Stimulated activated CD8-positive, alpha-beta memory T cell treated with anti-CD3 and anti-CD28 coated beads, Interleukin-4, amount 100 ng/mL, for 4 hours (primary cell): ENCODE measurements at places on chromosomes 7 and 10.

- DNase-seq = no peak
Measured at GRCh38 chr10:124909563-124909962, 32.4 kb upstream of the ZRANB1 start.

- DNase-seq = no peak
Measured at GRCh38 chr7:90701771-90702170, 105.7 kb downstream of the CDK14 start.

GRCh38 chr7:130365511-130366441 is 14.5 kb upstream of the CPA1 start:
- DNase-seq = no peak

DNA sequence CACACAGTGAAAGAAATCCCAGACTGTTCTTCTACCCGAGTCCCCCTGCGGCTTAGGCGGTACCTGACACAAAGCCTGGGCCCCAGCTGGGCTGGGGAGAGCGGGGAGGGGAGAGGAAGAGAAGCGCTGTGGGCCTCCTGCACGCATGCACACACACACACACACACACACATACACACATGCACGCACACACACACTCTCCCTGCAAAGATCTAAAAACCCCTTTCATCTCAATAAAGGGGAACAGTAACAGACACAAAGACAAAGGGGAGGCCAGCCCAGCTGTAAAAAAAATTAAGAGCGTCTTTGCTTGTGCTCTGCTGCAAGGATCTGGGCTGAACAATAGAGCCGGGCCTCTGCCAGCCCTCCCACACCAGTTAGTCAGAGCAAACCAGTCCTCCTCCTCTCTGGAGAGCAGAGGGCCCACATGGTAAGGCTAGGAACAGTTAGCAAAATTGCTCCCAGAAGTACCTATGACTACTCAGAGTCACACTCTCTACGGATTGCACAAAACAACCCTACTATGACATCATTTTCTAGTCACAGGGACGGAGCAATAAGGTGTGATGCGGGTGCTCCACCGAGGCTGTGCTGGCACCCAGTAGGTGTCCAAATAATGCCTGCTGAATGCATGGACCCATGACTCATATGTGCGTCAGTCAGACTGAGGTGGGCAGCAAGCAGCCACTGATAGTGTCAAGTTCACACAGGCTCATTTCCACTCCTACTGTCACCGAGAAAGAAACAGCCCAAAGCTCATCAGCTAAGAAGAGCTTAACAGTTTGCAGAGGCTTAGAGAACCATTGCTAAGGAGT is 9.2 kb downstream of the ITPRIP start:
- peak; percentile 43 for DNase-seq

DNA sequence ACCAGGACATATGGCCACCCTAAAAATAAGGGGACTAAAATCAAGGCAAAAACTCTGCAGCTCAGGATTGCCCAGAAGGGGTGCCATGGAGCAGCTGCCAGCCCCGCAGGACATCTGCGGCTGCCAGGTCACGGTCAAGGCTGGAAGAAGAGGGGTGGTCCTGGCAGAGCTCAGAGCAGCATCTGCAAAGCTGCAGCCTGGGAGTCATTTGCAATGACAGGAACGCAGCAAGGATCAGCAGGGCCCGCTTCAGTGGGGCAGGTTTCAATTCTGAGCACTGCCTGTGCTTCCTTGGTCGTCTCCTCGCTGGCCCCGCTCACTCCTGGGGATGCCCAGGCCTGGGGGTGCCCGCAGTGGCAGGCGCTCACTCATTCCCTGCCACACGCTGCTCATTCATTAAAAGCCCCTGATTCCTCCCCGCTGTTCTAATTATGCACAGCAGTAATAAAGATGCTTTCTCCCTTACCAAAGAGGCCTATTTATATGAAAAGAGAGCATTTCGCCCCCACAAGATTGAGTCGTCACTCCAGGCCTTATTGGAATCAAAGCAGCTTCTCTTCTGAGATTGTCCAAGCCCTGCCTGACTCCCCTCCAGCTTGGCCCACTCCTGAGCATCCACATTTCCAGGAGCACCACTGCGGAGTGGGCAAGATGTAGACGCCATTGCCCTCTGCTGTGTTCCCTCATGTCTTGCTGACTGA is 4.6 kb downstream of the HSPA12A start:
- DNase-seq = no peak

DNA sequence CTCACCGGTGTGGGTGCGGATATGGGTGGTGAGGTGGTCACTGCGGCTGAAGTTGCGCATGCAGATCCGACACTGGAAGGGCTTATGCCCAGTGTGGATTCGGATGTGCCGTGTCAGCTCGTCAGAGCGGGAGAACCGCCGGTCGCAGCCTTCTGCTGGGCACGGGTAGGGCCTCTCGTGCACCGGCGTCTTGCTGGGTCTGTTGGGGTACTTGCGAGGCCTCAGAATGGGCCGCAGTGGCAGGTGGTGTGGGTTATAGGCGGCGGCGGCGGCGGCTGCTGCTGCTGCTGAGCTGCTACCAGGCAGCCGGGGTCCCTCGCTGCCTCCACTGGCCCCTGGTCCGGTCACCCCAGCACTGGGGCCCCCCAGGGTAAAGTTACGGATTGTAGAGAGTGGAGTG is 2.7 kb downstream of the EGR2 start:
- DNase-seq = no peak

GRCh38 chr7:9889554-9889953 is 1084.1 kb upstream of the PHF14 start:
- no peak for DNase-seq

- DNase-seq = no peak
Measured at GRCh38 chr7:71485586-71485985, 353.6 kb downstream of the GALNT17 start.

- DNase-seq = no peak
Measured at GRCh38 chr10:10209167-10209566, 808.5 kb upstream of the CELF2 start.

DNA sequence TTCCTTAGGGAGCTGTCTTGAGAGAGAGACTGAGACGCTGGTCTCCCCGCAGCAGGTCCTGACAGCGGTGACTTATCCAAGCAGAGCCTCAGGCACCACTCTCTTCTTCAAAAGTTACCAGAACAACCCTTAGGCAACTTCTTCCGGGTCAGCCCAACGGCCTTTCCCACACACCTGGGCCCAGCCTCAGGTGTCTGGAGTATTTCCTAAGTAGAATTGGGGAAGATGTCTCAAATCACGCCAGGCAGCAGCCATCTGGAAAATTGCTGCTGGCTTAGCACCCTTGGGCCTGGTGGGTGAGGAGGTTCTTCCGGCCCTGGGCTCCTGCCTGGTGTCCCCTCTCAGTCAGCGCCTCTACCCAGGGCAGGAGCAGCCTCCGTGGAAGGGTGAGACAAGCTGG is 80.4 kb upstream of the ANLN start:
- no peak for DNase-seq

- DNase-seq = no peak
Measured at GRCh38 chr10:77359287-77359691, 278.3 kb downstream of the KCNMA1 start.

- DNase-seq = no peak
Measured at GRCh38 chr7:27635728-27636127, 27.0 kb downstream of the HIBADH start.

GRCh38 chr7:50068026-50068425 is 25.0 kb downstream of the ZPBP start:
- no peak for DNase-seq

- no peak for DNase-seq
Measured at GRCh38 chr10:28408237-28408777, 105.4 kb upstream of the MPP7 start.

- DNase-seq = no peak
Measured at GRCh38 chr7:71739520-71740173, 607.7 kb downstream of the GALNT17 start.

- DNase-seq = no peak
Measured at GRCh38 chr10:44950326-44951225, 9.0 kb upstream of the RASSF4 start.

DNA sequence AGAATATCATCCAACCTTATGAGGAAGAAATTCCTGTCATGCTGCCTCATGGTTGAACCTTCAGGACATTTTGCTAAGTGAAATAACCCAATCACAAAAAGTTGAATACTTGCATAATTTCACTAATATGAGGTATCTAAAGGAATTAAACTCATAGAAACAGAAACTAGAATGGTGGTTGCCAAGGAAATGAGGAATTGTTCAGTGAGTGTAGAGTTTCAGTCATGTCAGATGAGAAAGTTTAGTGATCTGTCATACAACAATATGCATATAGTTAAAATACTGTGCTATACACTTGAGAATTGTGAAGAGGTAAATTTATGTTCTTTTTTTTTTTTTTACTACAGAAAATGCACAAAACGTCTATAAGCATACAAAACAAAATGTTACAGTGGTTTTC is 60.7 kb downstream of the R3HCC1L start:
- DNase-seq = no peak

GRCh38 chr10:24806262-24806661 is 82.6 kb upstream of the ARHGAP21 start:
- no peak for DNase-seq

DNA sequence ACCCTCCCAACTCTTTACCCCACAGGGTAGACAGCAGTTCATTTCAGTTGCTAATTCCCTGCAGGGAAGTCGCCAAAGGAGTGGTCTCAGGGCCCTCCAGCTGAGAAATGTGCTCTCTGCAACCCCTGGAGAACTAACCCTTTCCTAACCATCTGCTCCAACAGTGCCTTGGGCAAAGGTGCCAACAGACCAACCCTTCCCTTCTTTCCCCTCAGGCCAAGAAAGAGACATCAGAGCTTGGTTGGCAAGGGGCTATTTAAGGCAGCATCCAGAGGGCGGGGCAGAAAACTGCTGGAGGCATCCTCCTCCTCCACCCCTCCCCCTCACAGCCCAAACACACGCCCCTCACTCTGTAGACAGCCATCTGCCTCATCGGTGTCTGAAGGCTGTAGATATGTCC is 1.7 kb downstream of the SORBS1 start:
- no peak for DNase-seq

- no peak for DNase-seq
Measured at GRCh38 chr7:66602159-66602558, 26.5 kb upstream of the KCTD7 start.

- no peak for DNase-seq
Measured at GRCh38 chr7:69790977-69791724, 192.9 kb downstream of the AUTS2 start.

DNA sequence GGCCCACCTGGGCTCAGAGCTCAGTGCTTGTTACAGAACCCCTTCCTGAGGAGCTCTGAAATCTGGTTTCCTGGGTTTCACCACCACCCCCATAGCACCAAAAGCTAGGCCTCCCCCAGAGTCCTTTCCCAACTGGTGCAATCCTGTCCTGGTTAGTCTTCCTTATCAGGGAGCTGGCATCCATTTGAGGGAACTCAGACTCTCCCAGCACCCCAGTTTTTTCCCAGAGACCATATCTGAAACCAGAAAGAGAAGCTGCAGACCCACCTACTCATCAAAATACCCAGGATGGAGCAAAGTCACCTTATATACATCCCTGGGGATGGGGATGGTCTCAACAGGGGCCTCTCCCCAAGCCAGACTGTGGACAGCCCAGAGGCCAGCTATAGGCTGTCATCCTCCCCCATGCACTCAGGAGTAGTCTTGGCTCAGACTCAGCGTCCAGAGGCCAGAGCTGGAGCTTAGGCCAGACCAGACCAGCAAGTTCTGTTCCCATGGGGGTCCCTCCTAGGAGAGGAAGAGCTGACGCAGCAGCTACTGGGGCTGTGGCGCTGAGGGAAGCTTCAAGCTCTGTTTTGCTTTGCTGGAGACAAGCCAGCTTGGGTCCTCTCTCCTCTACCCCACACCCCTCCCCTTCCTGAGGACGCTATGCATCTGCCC is 3.0 kb downstream of the TBATA start:
- DNase-seq = no peak

DNA sequence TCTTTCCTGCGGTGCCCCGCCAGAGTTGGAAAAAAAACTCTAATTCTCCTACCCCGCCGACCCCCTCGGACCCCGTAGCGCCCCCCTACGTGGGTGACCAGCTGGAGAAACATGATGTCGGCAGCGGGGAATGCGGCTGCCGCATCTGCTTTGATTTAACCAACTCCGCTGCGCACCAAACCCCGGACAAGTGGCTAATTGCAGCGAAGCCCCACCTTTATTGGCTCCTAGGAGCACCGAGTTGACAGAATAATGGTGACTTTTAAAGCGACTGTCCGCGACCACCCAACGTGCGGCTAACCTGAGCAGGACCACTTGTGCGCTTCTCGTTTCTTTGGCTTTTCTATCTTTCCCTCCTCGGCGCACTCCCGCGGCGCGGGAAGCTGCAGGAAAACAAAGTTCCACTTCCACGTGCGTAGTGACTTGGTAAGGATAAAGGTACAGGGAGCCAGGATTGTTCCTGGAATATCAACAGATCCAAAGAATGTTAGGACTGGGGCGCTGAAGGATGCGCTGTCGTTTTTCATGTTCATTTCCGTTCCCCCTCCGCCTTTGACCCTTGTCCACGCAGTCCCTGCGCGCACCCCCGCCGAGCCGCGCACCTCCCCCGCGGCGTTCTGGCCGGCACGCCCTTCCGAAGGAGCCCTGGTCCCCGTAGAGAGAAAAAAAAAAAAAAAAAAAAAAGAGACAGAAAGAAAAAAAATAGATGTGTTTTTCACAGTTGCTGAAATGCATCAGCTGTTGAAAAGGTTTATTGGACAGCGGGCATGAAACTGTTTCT is 1.4 kb downstream of the WNT16 start:
- no peak for DNase-seq

GRCh38 chr10:113171662-113172061 is 221.6 kb downstream of the TCF7L2 start:
- DNase-seq = no peak

- DNase-seq = no peak
Measured at GRCh38 chr10:120262857-120263547, 194.0 kb upstream of the PLPP4 start.

- peak; percentile 4 for DNase-seq
Measured at GRCh38 chr10:130301021-130301892, 165.1 kb downstream of the GLRX3 start.

- no peak for DNase-seq
Measured at GRCh38 chr10:31320550-31321211, 1.7 kb downstream of the ZEB1 start.

- DNase-seq = no peak
Measured at GRCh38 chr7:130923930-130924329, 189.9 kb upstream of the KLF14 start.

- DNase-seq = no peak
Measured at GRCh38 chr10:28984431-28984830, 304.4 kb upstream of the LYZL1 start.

DNA sequence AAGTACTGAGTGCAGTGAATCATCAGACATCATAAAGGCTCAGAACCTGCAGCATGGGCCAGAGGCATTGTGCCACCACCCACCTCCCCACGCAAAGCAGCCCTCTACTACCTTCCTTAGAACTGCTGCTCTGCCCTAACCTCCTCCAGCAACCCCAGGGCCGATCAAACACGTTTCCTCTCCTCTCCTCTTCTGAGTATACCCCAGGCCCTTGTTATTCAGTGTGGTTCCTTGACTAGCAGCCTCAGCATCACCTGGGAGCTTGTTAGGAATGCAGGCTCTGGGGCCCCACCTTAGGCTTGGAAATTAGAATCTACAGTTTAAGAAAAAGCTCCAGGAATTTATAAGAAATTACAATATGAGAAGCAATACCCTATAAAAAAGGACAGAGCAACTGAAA is 33.2 kb downstream of the DYDC1 start:
- no peak for DNase-seq

- DNase-seq = no peak
Measured at GRCh38 chr7:73742753-73743641, 4.4 kb upstream of the ABHD11 start.

- no peak for DNase-seq
Measured at GRCh38 chr7:41820111-41820671, 117.3 kb upstream of the INHBA start.
